ENCODE measurements at places on chromosomes 5 and 9.

DNA sequence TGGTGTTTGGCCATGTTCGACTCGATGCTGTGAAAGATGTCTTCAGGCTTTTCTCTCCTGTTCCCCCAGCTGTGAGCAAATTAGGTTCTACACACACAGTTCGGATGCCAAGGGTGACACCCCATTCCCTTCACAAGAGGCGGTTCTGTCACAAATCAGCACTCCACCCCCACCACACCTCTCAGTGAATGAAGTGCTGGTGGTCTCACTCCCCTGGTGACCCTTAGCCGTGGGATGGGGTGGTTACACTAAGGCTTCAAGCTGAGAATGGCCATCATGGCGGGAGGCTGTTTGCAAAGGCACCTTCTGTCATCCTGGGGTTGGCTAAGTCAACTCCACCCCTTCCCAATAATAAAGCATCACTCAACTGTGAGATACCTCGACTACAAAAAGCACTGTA is 26.4 kb downstream of the AMBP start:
- DNase-seq: no peak

DNA sequence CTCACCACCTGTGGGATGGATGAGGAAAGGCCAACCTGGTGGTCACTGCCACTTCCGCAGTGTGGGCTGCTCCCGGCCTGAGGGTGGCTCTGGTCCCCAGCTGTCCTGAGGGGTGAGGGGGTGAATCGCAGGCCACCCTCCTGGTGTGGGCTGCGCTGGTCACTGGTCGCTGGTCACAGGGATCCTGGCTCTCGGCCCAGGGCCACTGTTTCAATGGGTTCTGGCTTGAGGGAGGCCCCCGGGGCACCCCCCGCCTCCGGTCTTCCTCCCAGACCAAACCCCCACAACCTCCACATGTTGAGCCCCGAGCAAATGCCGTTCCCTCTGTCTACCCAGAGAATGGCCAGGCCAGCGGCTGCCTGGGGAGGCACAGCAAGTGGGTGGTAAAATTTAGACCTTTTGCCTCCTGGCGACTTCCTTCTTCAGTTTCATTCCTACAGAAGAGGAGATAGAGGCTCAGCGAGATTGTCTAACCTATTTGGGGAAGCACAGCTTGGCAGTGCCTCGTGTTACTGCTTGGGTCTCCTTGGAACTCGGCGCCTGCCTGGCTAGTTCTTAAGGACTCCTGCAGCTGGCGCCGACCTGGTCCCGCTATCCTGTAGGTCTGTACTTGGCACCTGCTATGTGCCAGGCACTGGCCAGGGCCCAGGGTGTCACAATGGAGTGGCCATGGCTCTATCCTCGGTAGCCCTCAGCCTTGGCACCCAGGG is 48.2 kb downstream of the RXRA start:
- DNase-seq: no peak

DNA sequence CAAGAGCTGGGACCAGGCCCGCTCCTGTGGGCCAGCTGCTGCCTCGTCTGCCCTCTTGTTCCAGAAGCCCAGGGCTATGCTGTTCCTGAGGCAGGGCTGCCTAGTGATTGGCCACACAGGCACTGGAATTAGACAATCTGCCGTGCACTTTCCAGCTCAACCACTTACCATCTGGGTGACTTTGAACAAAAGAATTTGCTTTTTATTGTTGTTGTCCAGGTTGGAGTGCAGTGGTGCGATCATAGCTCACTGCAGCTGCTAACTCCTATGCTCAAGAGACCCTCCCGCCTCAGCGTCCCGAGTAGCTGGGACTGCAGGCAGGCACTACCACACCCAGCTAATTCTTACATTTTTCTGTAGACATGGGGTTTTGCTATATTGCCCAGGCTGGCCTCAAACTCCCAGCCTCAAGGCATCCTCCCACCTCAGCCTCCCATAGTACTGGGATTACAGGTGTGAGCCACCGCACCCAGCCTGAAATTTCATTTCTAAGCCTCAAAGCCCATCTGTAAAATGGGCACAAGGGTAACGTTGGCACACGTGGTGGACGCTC is 1.2 kb upstream of the NEK6 start:
- DNase-seq: no peak

DNA sequence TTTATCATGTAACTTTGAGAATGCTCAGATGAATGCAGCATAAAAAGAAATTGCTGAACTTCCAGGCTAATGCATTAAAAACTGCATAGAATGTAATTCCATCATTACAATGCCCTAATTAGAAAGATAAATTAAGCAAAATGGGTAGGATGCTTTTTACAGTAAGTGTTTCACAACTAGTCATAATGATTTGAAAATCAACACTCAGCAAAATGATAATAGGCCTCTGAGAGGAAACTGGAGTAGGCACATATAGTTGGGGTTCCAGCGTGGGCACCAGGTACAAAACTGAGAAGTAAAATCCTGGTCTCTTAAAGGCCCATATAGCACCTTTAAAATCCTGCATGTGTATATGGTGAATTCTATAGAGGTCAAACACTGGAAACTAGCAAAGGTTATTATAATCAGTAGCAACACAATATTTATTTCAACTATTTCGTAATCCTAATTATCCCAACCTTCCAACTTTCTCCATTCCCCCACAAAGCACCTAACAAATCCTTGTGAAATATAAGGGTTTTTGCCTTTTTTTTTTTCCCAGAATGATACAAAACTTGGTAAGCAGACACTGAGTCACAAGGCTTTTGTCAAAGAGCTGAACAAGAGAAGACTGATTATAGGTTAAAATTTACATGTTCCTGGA is 108.0 kb upstream of the NR5A1 start:
- DNase-seq: no peak

DNA sequence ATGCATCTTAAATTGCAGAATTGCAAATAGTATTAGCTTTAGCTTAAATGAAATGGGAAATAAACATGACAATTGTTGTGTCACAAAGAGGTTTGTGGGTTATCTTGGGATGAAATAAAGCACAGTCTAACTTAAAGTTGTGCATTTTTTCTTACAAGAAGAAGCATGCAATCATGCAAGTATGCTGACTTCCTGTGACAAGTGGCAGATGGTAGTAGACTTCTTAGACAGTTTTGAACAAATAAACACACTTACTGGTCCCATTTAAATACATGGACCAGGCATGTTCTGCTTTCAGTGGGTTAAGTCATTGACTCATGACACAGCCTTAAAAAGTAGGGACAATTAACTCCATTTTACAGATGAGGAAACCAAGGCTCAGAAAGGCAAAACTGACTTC is 15.9 kb upstream of the C5orf63 start:
- no peak for DNase-seq

GRCh38 chr9:13141629-13142028 is 137.9 kb downstream of the MPDZ start:
- DNase-seq: no peak

Measured in right renal pelvis (tissue), 4 donors.